Gastrocnemius medialis (tissue), 4 donors: ENCODE measurements at places on chromosomes 3 and 15. TPM values are rescaled to one million over a fixed set of nuclear protein-coding genes. Genes with fewer than 3 reads are reported as not detected.

GRCh38 chr3:104886220-104886995, 480.3 kb upstream of the ALCAM start:
- no peaks in the 10 kb centered on the region for H3K36me3 ChIP-seq
- no peaks in the 10 kb centered on the region for H3K4me1 ChIP-seq

DNA sequence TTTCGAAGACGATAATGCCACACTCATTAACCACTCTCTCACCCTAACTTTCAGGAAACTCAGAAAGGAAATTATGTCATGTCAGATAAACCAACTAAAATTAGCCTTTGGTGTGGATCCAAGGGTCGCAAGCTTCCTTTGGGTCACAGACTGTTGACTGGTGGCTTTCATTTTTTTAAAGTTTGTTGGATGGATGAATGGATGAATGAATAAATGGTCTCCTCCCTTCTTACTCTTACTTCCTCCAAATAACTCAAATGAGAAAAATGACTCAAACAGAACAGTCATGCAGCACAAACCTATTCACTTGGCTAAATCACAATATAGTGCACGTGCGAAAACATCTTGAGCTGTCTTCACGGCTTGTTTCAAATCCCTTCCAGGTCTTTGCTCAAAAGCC, 82.9 kb upstream of the HACD2 start:
- no peaks in the 10 kb centered on the region for H3K36me3 ChIP-seq
- H3K4me3 ChIP-seq, result no peak overlapping the region

DNA sequence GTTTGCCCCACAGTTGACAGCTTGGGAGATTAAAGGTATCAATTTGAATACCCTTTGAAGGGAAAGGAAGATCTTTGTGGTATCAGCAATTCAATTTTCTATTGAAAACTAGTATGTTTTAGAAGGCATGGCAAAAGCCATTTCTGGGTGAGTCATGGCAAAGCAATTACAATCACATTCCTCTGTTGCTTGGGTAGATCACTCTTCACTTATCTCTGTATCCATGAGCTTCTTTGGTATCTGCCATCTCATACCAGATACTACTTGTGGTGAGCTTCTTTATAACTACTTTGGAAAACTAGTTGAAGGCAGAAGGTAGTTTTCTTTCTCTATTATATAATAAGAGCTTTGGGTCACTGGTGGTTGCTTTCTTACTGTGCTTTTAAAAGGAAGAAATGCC, 28.3 kb upstream of the LSAMP start:
- H3K4me1 ChIP-seq, result no peaks in the 10 kb centered on the region
- H3K27me3 ChIP-seq, result no peaks in the 10 kb centered on the region
- H3K4me3 ChIP-seq, result no peak overlapping the region

- H3K4me1 ChIP-seq, result peaks cover 52% of the 10 kb centered on the region
- DNase-seq, result no peak
- no peaks in the 10 kb centered on the region for H3K36me3 ChIP-seq
- H3K4me3 ChIP-seq, result no peak overlapping the region
- no peak overlapping the region for H3K27ac ChIP-seq
These were observed 56.9 kb upstream of the HERC1 start for GRCh38 chr15:63890617-63891016.

GRCh38 chr3:180017846-180018245, 18.9 kb downstream of the PEX5L start:
- H3K36me3 ChIP-seq, result no peaks in the 10 kb centered on the region
- H3K4me3 ChIP-seq, result no peak overlapping the region
- no peak for DNase-seq
- no peaks in the 10 kb centered on the region for H3K4me1 ChIP-seq

- no peak overlapping the region for H3K4me3 ChIP-seq
- DNase-seq, result no peak
- H3K4me1 ChIP-seq, result no peaks in the 10 kb centered on the region
These were observed 240.7 kb upstream of the DNAJC19 start for GRCh38 chr3:181230258-181230657.

- H3K36me3 ChIP-seq, result no peaks in the 10 kb centered on the region
- H3K4me3 ChIP-seq, result no peak overlapping the region
- DNase-seq, result no peak
- H3K27me3 ChIP-seq, result no peaks in the 10 kb centered on the region
These were observed 121.3 kb downstream of the RPLP1 start for GRCh38 chr15:69573815-69574475.

GRCh38 chr3:150022381-150023238, 51.9 kb upstream of the PFN2 start:
- H3K27me3 ChIP-seq, result no peaks in the 10 kb centered on the region
- DNase-seq, result no peak
- H3K4me1 ChIP-seq, result no peaks in the 10 kb centered on the region
- H3K27ac ChIP-seq, result no peak overlapping the region

GRCh38 chr15:96551722-96552121, 221.2 kb downstream of the NR2F2 start:
- no peak overlapping the region for H3K27ac ChIP-seq
- DNase-seq, result no peak
- H3K27me3 ChIP-seq, result no peaks in the 10 kb centered on the region
- no peaks in the 10 kb centered on the region for H3K4me1 ChIP-seq
- H3K4me3 ChIP-seq, result no peak overlapping the region

DNA sequence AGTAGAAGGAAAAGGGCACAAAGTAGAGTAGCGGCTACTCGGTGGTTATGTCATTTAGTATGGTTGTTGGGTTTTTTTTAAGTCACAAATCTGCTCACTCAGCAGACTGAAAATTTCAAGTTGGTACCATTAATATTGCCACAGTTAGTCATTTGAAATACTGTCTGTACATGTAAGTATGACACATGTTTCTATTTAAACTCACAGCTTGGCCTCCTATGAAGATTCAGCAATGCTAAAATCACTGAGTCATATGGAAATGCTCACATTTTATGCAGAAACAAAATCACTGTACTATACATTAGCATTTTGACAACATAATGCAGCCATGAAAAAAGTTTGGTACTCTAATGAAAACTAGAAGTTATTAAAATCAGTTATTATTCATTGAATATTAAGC, 571.9 kb downstream of the TAFA4 start:
- H3K36me3 ChIP-seq, result no peaks in the 10 kb centered on the region
- no peak for DNase-seq
- no peak overlapping the region for H3K27ac ChIP-seq
- no peaks in the 10 kb centered on the region for H3K4me1 ChIP-seq
- no peaks in the 10 kb centered on the region for H3K27me3 ChIP-seq

- no peak overlapping the region for H3K27ac ChIP-seq
- H3K27me3 ChIP-seq, result no peaks in the 10 kb centered on the region
- no peak overlapping the region for H3K4me3 ChIP-seq
- H3K36me3 ChIP-seq, result peaks cover 72% of the 10 kb centered on the region
These were observed 18.7 kb downstream of the CRBN start for GRCh38 chr3:3160826-3161225.

DNA sequence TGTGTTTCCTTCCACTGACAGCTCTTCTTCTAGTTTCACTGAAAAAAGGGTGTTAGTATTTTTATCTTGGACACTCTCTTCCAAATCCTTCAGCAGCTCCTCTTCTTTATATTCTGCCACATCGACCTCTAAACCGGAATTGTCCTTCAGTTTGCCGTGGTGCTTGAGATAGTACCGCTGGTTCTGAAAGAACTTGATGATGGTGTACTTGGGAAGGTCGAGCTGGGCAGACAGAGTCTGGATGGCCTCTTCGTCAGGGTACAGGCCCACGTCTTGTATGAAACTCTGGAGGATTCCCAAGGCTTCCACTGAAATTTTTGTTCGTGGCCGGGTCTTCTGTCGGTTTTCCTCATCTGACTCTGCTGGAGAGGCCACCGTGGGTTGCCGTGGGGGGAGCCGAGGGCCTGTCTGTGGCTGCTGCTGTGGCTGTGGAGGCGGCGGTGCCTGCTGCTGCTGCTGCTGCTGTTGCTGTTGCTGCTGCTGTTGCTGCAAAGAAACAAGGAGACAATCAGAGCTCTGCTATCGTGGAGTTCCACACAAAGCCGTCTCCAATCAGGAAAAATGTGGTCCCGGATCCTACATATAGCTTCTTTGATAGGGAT, 75.8 kb downstream of the SATB1 start:
- no peaks in the 10 kb centered on the region for H3K4me1 ChIP-seq
- no peaks in the 10 kb centered on the region for H3K27me3 ChIP-seq
- no peak overlapping the region for H3K4me3 ChIP-seq
- H3K27ac ChIP-seq, result no peak overlapping the region

DNA sequence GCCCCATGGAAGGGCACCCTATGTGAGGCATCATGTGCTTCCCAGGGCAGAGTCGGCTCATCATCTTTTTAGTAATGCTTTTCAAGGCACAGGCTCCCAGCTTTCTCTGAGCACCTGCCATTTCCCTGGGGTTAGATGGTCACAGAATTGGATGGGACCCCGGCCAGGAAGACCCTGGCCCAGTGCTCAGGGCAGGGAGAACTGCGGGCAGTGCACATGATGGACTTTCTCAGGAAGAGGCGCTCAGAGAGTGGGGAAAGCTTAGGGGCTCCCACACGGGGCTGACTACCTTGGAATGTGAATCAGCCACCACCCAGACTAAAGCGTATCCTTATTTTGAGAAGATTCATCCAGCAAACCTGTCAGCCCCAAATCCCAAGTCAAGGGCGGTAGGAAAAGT, 16.5 kb upstream of the SKOR1 start:
- no peak overlapping the region for H3K4me3 ChIP-seq
- H3K27me3 ChIP-seq, result no peaks in the 10 kb centered on the region
- H3K27ac ChIP-seq, result no peak overlapping the region
- H3K36me3 ChIP-seq, result no peaks in the 10 kb centered on the region
- no peak for DNase-seq

GRCh38 chr15:26870346-26870745, 3.5 kb downstream of the GABRA5 start:
- H3K4me3 ChIP-seq, result no peak overlapping the region
- no peak overlapping the region for H3K27ac ChIP-seq
- no peaks in the 10 kb centered on the region for H3K4me1 ChIP-seq

GRCh38 chr3:146283781-146284445, 33.0 kb upstream of the PLSCR4 start:
- no peaks in the 10 kb centered on the region for H3K27me3 ChIP-seq
- DNase-seq, result no peak
- H3K4me3 ChIP-seq, result no peak overlapping the region
- H3K27ac ChIP-seq, result no peak overlapping the region
- no peaks in the 10 kb centered on the region for H3K36me3 ChIP-seq
- H3K4me1 ChIP-seq, result no peaks in the 10 kb centered on the region

DNA sequence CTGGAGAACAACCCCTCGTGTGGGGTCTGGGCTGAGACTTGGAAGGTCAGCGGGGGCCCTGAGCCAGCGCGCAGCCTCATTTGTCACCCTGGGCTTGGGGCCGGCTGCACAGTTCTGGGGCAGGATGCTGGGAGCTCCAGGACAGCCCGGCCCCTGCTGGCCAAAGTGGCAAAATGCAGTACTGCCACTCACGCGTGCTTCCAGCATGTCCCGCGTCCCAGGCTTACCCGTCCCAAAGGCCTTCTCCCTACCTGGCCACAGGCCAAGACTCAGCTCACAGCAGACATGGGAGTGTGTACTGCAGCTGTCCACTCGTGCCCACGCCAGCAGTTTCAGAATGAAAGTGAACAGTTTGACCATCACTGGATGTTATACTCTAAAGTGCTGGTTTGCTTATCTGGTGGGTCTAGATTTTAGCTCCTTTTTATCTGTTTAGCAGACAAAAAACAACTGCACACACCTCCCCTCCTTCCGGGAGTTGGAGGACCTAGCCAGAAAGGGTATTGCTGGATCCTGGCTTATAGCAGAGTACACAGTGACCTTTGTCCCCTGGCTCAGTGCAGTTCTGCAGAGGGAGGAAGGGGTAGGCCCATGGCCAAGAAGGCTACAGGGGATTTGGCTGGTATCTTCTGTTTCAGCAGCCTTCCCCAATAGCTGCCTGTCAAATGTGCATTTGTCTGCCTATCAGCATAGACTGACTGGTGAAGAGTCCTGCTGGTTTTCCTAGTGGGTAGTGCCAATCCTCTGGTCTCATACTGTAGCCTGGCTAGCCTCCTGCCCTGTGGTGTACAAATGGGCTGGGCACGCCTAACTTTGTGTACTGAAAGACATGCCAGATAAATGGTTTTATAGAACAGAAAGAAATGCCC, 23.2 kb upstream of the IP6K2 start:
- peak overlapping the region; percentile 74 for H3K27ac ChIP-seq
- no peaks in the 10 kb centered on the region for H3K27me3 ChIP-seq
- peak; percentile 80 for DNase-seq
- H3K4me1 ChIP-seq, result peaks cover 26% of the 10 kb centered on the region
- peaks cover under 1% of the 10 kb centered on the region for H3K36me3 ChIP-seq

DNA sequence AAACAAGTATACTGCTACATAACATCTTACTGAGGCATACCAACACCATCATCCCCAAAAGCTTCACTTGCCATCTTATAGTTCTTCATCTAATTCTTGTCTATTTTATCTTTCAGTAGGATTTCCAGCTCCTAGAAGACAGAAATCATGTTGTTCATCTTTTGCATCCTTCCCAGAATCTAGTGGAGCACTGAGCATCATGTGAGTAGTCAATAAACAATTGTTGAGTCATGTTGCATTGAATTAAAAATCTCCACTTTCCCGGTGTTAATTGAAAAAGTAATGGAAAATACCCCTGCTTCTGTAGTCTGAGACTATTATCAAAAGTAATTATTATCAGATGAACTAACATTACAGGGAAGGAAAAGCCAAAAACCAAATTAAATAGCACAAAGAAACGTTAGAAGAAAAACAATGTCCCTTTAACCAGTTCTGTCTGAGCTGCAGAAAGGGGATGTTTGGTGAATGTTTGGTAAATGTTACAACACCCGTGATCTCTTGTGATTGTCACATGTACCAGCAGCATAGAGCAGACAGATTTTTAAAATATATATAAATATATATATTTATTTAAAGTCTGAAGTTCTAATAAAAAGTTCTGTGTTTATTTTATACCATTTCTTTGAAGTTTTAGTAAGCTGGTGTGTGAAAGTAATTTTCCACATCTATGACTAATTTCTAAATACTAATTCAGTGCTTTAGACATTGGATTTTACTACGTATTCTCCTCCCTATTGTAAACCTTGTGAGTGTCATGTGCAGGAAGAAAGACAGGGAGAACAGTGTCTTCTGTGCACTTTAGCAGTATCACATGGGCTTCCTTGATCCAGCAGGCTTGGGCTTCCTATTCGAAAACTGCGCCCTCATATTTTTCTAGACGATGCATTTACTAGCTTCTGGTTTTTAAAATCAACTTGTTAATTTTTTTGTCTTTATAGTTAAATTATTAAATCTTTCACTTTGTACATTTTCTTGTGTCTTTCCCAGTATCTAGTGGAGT, 85.6 kb downstream of the RAP2B start:
- no peaks in the 10 kb centered on the region for H3K27me3 ChIP-seq
- H3K4me1 ChIP-seq, result no peaks in the 10 kb centered on the region
- peak overlapping the region; percentile 3 for H3K27ac ChIP-seq
- no peaks in the 10 kb centered on the region for H3K36me3 ChIP-seq
- DNase-seq, result no peak

Gene RPP25
- total RNA-seq, result 1.0 TPM

Gene GOLGA6A
- not detected for total RNA-seq
